ENCODE measurements at places on chromosomes 3 and 15.

GRCh38 chr3:108100906-108101660, 10.3 kb upstream of the CD47 start:
- DNase-seq: no peak

GRCh38 chr15:55661428-55661827, 73.3 kb upstream of the PYGO1 start:
- DNase-seq: peak; percentile 47

DNA sequence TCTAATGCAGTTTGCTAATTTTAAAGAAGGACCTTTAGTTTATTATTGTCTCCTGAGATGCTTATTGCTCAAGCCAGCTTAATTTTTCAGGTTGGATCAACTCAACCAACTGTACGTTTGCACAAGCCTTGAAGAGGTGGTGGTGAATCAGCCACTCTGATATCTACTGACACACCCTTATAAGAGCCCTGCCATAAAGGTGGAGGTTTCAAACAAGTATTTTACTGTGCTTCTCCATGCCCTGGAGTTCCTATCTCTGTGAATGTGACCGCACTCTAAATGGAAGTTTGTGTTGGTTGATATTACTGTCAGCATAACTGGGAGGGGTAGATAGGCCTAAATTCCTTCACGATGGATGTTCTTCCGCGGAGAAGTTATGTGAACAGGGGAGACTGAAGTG, 297.3 kb upstream of the UBE2E1 start:
- DNase-seq: no peak

DNA sequence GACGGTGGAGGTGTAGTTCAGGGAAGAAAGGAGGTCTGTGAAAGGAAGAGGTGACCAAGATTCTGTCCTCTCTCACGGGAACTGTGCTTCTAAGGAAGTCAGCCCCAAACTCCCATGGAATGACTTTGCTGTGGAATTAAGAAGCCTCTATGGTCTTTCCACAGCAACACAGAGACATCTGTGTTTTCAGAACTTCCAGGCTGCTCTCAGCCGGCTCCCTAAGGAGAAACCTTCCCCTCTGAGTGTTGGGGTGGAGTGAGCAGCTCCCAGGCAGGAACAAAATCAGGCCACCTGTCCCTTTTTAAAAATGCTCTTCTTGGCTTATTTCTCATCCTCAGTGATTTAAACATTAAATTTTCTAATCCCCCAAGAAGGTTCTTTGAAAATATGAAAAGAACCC, 53.3 kb upstream of the SNRK start:
- DNase-seq: no peak

- DNase-seq: no peak
Observed at GRCh38 chr3:14209581-14210289, 31.1 kb downstream of the LSM3 start.

GRCh38 chr3:31763731-31764130, 217.3 kb downstream of the OSBPL10 start:
- no peak for DNase-seq

GRCh38 chr15:43103907-43104306, 1.9 kb downstream of the UBR1 start:
- no peak for DNase-seq

GRCh38 chr3:120470870-120471269, 20.1 kb upstream of the FSTL1 start:
- DNase-seq: no peak

GRCh38 chr3:110577854-110578253, 493.8 kb upstream of the NECTIN3 start:
- DNase-seq: no peak

GRCh38 chr15:66615846-66616245, 50.0 kb upstream of the LCTL start:
- no peak for DNase-seq

DNA sequence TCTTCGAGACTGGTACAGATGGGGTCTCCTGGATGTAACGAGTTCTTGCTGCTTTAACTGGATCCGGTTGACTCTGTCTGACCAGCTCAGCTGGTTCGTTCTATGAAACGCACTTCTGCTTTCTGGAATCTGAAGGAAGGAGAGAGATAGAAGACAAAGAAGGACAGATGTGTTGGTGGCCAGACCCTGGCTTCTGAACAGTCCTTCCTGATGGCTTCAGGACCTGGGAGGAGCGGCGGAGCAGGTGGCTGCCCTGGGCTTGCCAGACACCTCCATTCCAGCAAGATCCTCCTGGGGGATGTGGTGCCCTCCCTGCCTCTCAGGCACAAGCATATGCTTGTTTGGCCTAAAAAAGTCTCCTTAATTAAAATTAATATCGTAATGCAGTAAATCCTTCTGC, 99.9 kb downstream of the APBA2 start:
- DNase-seq: no peak

DNA sequence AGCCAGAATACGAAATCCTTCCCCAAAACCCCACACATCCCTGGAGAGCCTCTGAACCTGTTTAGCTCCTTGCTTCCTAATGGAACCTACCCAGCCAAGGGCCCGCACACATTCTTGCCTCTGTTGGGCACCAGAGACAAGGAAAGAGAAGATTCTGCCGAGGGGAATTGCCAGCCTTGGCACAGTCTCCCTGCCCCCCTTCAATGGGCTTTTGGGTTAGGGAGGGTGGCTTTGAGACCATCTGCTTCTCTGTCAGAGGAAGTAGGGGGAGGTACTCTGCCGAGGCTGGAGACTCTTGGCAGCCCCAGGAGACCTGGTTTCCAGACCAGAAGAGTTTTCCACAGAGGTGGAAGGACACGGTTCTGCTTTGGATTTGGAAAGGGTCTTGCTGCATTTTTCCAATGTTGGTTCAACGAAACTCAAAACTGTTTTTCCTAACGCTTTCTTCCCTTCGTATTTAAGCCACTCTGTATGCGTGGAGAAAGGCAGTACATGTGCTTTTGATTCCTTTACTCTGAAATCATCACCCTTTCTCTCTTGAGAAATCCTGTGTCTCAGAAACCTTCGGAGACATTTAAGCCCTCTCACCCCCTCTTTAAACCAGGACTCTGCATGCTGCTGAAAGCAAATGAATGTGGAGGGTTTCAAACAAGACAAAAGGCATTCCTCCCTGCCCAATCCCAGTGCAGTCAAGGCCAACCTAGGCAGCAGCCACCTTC, 78.8 kb upstream of the PRR23C start:
- no peak for DNase-seq
